ENCODE measurements at places on chromosomes 4 and X.

GRCh38 chrX:128518508-128518907 is 466.3 kb upstream of the ACTRT1 start:
- peak; percentile 11 for DNase-seq

DNA sequence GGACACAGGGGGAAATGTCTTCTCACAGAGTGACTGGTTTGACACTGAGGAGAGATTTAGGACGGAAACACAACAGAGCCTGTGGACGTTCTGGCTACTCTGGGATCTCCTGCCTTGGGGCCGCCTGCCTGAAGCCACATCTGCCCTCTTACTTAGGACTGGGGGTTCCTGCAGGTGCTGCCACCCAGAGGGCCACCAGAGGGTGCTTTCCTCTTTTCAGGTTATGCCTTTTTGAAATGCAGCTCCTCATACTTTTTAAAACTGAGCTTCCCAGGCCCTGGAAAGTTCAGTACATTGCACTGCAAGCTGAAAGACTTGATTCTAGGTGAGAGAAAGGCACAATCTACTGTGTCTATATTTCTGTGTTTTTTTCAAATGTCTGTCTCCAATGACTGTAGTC is 92.2 kb upstream of the PGRMC2 start:
- DNase-seq, result peak; percentile 38

- DNase-seq, result no peak
Observed at GRCh38 chr4:1592068-1592708, 91.9 kb downstream of the FAM53A start.

DNA sequence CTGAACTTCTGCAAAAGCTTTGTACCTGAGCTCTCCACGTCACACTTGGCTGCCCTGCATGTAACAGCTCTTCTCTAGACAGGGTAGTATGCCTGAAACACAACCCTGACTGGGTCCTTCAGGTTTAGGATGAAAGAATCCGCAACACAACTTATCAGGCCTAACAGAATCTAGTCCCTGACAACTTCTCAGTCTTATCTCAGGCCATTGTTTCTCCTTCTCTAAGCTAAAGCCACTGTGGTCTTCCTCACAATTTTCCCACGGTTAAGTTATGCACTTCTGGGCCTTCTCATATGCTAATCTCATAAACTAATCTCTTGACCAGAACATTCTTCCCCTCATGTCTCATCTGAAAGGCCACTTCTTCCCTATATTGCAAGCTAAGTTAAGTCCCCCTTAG is 10.8 kb upstream of the TMPRSS11B start:
- DNase-seq, result no peak

- DNase-seq, result no peak
Observed at GRCh38 chr4:3462790-3463415, at the start of gene DOK7. Gene DOK7 (plus strand): TSS chr4:3463306. CDS start chr4:3463376, 70 bp downstream.

GRCh38 chr4:36230534-36230933 is 13.8 kb downstream of the ARAP2 start:
- DNase-seq, result no peak

- no peak for DNase-seq
Observed at GRCh38 chr4:187301923-187302322, 578.3 kb upstream of the FAT1 start.

- DNase-seq, result no peak
Observed at GRCh38 chrX:69195810-69196209, 30.6 kb upstream of the PJA1 start.

GRCh38 chrX:43741843-43742573 is 85.9 kb downstream of the MAOA start:
- DNase-seq, result no peak

DNA sequence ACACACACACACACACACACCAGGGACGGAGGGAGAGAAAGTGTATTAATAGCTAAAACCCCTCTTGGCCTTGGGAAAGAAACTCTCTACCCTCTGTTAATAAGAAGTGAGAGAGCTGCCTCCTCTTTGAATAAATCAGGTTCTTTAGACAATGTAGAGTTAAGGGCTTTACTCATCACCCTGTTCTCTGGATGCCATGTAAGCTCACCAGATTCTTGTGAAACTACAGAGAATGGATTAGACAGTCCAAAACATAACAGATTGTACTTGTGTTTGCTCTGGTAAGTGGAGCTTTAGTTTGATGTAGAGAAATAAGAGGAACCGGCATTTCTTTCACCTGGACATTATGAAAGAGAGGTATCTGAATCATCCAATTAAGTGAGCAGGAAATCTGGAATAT is 263.2 kb downstream of the DMD start:
- DNase-seq, result no peak

GRCh38 chr4:165994701-165995100 is 121.7 kb downstream of the TLL1 start:
- no peak for DNase-seq

GRCh38 chr4:2963175-2963965 is at the start of the genes GRK4 and NOP14:
Gene GRK4 (plus strand): TSS chr4:2963571. CDS start chr4:2964071, 500 bp downstream.
Gene NOP14 (minus strand): TSS chr4:2963406. CDS start chr4:2963319, 87 bp downstream.
- peak; percentile 99 for DNase-seq

- no peak for DNase-seq
Observed at GRCh38 chr4:102438396-102439235, 62.5 kb upstream of the NFKB1 start.

DNA sequence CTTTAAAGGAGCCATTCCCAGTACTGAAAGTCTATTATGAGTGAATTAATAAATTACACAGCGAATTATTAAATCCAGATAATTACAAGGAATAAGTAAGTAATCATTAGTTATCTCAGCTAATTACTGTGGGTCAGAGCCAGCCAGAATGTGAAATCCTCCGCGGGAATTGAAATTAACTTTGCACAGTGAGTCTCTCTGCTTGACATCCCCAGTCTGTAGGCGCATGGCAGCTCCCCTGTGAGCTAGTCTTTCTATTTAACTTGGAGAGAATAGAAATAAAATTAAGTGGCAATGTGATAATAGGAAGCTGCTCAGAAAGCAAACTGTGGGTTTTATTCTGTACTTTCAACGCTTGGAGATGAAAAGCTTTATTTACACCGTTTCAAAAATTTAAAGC is 7.2 kb downstream of the POU4F2 start:
- no peak for DNase-seq

DNA sequence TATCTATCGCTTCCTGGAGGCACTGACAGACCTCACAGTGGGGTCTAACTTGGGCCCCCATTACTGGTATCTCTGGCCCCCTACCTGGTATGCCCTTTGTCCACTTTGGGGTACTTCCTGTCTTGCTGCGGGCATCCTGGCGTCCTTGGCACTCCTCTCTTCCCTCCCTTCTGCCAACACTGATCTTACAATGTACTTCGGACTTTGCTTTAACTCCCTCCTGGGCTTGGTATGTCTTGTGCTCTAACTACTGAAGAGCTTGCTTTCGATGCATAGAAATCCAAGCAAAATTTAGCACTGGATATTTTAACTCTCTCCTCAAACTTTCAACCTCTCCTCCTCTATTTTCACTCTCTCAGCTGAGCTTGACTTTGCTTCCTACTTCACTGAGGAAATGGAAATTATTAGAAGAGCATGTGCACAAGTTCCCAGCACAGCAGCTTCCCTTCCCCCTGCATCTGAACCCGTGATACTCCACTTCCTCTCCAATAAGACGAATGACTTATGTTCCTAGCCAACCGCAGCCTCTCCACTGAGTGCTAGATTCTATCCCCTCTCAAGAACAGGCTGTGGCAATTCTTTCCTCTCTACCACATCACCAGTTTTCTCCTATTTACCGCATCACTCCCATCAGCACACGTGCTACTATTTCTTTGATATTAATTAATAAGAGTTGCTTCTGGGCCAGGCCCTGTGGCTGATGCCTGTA is 52.9 kb downstream of the SUPT20HL2 start:
- DNase-seq, result no peak

GRCh38 chrX:39896951-39897740 is 200.6 kb downstream of the BCOR start:
- DNase-seq, result no peak

- no peak for DNase-seq
Observed at GRCh38 chrX:132775263-132775823, 183.1 kb downstream of the HS6ST2 start.

GRCh38 chr4:79576429-79576753 is 168.4 kb upstream of the GK2 start:
- DNase-seq, result peak; percentile 55

- DNase-seq, result no peak
Observed at GRCh38 chrX:72254816-72255215, 16.0 kb upstream of the ERCC6L start.

- DNase-seq, result no peak
Observed at GRCh38 chr4:75848891-75849290, 53.4 kb downstream of the PPEF2 start.

GRCh38 chr4:158903472-158904043 is 134.7 kb downstream of the FNIP2 start:
- no peak for DNase-seq

DNA sequence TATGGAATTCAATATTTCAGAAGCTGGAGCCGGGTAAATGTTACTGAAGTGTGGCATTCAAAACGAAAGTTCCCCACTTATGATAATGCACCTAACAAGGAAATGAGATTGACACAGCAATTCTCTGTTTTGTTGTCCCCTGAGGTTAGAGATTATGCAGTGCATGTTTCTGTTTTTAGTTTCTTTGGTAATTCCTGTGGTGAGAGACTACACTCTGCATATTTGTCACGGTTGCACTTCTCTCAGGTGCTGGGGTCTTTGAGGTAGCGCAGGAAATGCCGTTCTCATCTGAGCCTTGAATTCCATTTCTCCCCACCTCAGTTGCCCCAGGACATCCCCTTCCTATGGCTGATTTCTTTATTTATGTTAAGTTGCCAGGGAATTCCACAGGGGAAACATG is 15.3 kb upstream of the BEND4 start:
- DNase-seq, result peak; percentile 35

DNA sequence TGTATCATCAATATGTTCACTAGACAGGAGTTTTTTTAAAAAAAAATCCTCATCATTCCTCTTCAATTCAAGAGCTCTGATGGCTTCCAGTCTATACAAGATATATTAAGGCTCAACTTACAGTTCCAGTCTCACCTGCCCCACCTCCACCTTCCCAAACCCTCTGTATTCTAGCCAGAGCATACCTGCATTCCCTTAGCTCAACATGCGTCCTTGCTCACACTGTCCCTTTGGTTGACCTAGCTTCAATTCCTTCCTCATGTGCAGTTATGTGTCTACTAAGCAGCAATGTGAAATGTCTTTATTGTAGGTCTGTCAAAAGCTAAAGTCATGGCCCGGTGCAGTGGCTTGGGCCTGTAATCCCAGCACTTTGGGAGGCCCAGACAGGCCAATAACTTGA is 10.8 kb downstream of the DHX15 start:
- no peak for DNase-seq

DNA sequence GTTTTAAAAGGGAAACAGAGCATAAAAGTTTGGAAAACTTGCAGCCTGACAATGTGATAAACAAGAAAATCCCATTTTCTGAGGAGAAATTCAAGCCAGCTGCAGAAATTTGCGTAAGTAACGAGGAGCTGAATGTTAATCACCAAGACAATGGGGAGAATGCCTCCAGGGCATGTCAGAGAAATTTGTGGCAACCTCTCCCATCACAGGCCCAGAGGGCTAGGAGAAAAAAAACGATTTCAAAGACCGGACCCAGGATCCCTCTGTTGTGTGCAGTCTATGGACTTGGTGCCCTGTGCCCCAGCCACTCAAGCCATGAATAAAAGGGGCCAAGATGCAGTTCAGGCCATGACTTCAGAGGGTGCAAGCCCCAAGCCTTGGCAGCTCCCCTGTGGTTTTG is 355.4 kb upstream of the NDST3 start:
- no peak for DNase-seq

DNA sequence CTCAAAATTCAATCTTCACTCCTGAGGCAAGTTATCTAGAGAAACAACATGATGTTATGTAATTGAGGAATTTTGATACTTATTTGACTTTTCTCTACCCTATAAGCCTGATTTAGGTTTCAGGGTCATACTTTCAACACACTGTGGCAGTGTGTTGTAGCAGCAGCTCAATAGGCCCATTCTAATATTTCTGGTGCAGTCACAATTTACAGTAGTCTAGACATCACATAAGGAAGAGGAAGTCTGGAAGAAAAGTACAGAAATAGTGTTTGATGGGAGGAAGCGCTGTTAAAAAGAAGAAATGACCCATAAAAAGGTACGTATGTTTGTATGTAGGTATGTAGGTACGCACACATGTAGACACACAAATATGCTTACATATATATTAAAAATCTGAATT is 194.3 kb downstream of the ARHGAP24 start:
- no peak for DNase-seq

- no peak for DNase-seq
Observed at GRCh38 chr4:76764251-76764650, 133.7 kb downstream of the SOWAHB start.

DNA sequence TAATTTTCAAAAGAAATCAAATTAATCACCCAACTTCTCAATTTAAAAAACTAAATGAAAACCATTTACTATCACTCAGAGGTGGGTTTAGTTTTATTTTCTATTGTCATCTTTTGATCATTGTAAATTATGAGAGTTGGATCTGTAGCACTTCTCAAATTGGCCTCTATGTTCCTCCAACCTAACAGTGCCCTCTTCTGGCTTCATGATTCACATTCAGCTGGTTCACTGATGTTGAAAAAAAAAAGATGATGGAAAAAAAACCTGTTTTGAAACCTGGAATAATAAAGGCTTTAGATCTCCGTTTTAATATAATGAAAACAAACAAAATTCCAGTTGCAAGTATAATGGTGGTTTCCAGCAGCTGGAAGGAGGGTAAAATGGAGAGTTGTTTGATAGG is 2.4 kb upstream of the NBDY start:
- DNase-seq, result peak; percentile 67

- no peak for DNase-seq
Observed at GRCh38 chr4:75696581-75696980, 23.4 kb upstream of the G3BP2 start.

GRCh38 chrX:109719264-109719663 is 13.8 kb downstream of the ACSL4 start:
- no peak for DNase-seq

DNA sequence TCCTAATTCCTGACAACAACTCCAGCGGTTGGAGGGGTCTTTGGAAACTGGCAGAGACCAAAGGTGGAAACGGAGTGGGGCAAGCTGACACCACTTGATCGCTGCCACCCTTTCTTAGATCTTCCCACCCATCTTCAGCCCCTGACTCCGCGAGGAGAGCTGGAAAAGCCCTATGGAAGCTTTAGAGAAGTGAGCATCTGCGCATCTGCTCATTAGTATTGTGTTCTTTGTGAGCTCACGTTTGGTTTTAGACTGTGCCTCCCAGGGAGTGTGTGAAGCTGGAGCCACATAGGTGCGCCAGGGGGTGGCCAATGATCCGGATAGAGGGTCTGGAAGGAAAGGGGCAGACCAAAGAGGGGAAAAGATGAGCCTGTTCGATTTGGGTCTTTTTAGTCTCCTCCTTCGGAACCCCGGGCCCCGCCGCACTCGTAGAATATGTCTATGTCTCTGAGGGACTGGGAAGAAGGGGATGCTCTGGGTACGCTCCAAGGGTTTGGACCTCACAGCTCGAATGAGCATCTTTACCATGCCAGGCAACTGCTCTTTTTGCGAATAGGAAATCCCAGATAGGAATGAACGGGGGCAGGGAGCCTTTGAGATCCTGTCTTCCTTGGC is 578 bp upstream of the DKK2 start:
- DNase-seq, result no peak

DNA sequence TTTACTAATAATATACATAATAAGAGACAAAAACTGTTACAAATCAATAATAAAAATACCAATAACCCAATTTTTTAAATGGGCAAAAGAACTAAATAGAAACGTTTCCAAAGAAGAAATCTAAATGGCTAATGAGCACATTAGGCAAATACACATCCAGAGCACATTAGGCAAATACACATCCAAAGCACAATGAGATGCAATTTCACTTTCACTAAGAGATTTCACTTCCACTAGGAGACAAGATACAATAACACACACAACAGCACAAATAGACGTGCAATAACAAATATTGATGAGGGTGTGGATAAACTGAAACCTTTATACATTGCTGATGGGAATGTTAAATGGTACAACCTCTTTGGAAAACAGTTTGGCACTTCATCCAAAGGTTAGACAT is 250.7 kb downstream of the ARAP2 start:
- peak; percentile 3 for DNase-seq

All from NAMALWA (cell line).